Activated effector memory CD4-positive, alpha-beta T cell treated with Interleukin-2 at 50 U/mL for 16 hours (primary cell): ENCODE measurements at places on chromosomes 4 and X.

DNA sequence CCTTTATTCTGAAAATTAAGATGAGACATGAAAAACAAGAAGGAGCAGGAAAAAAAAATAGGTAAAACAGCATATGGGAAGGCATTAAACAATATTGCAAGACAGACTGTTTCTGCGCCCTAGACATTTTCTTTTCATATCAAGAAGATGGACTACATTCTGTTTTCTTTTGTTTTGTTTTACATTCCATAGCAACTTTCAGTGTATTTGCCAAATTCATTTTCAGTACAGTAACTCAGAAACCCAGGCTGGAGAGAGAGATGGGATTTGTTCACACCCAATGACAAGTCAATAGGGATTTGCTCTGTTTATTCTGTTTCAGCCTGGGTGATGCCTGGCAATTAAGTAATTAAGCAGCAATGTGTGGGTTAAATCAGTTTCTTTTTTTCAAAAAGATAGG lies 892.8 kb upstream of the DIAPH2 start:
- no peak for DNase-seq

DNA sequence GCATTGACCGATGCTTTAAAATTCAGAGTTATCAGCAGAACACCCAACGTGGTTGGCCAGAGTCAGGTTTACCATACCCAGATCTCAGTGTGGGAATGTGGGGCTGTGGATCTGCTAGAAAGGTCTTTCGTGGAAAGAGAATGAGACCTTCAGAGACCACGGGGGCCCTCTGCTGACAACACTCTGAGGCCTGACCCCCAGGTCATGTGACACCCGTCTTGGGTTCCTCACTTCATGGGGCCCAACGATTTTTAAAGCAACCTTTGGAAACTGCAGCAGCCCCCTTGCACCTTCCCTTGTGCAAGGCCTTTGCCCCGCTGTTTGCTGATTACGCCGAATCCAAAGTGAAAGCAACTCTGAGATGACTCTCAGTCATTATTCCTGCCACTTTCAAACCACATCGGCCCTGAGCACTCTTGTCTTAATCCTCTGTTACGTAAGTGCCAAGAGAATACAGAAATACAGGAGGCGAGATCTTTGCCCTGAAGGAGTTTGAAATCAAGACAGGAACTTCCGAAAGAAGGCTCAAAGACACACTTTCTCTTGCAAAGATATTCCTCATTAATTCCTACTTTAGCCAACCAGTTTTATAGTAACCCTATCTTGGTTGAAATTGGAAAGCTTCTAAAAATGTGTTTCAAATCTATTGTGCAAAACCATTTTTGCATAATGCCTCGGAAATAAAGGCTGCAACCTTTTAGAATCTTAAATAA lies 88.3 kb downstream of the EVC2 start:
- no peak for DNase-seq

GRCh38 chrX:132957211-132958090 lies 978 bp downstream of the HS6ST2 start:
- no peak for DNase-seq

DNA sequence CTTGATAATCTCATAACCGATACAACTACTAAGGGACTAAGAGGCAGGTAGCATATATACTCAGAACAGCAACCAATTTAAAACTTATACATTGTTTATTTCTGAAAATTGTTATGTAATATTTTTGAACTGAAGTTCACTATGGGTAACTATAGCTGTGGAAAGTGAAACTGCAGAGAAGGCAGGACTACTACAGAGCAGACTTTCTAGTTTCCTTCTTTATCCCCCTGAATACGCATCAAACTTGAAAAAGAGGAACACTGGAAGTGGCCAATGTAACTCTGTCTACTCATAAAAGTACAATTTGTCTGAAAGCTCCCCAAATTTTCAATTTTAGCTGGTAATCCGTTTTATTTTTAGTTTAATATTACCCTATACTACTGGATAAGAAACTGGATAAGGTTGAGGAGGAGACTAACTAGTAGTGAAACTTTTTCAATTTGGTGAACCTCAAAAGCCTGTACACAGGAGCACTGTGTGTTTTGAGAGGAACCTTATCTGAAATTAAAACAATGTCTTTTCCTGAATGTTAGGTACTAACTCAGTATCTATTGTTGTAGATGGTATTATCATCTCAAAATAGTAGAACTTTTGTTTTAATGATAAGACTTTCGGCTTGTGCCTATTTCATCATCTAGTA lies 225.8 kb downstream of the GABRG1 start:
- no peak for DNase-seq

- no peak for DNase-seq
Measured at GRCh38 chr4:112759313-112759712, 122.4 kb downstream of the LARP7 start.

DNA sequence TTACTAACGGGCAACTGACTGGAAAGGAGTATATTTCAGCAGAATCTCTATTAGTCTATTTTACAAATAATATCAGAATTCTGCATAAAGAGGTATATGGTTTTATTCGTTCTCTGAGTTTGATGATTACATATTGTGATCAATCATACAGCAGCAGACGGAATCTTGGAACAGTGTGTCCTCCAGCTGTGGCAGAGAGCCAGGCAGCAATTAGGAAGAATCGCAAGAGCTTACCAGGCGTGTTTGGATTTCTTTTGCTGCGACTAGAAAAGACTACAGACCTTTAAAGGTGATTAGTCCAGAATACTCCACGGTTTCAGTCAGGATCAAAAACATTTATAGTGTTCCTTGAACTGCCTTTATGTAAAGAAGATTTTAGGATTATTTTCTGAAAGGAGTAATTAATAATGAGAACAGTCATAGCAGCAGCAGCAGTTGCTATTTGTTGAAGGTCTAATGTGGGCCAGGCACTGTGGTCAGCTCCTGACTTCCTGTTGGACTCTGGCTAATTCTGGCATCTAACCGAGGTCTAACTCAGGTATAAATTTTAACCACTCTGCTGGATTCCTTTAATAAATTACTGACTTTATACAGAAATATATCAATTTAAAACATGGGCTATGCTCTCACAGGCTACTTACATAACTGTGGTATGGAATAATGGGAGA lies 225.3 kb upstream of the CXorf66 start:
- no peak for DNase-seq

- no peak for DNase-seq
Measured at GRCh38 chr4:185265942-185266341, 56.5 kb downstream of the SNX25 start.

GRCh38 chr4:52848254-52848653 lies 13.9 kb upstream of the RASL11B start:
- no peak for DNase-seq

DNA sequence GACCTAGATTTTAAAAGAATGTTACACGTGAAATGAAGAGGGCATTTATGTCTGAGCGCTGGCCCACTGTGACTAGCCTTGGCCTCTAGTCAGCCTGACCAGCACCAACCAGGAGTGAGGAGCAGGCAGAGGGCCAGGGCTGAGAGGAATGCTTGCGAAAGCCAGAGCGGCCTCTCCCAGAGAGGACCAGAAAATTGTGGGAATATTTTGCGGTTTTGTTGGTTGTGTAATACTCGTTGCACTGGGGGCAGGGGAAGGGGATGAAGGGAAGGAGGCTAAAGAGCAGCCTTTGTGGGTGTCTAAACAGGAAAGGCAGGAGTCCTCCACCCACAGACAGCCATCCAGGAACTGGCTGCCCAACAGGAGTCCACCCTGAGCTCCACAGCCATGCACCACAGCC lies 3.8 kb downstream of the GABRE start:
- no peak for DNase-seq

DNA sequence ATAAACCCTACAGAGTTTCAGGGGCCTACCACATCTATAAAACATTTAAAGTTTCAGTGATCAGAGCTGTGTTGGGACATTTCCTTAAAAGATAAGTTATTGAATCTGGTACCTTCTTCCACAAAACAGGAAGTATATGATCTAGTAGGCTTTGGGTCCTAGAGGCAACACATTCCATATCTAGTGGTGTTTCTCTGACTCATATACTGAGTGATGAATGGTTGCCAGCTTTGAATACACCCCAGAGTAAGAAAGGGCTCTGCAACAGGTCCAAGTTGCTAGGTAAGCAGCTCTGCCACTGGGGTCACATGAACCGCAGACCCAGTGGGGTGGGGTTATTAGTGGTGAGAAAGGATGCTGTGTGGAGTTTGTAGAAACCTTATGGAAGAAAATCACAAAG lies 32.4 kb upstream of the BLTP1 start:
- DNase-seq, result no peak

- DNase-seq, result no peak
Measured at GRCh38 chr4:41600243-41600912, 62.4 kb downstream of the LIMCH1 start.

DNA sequence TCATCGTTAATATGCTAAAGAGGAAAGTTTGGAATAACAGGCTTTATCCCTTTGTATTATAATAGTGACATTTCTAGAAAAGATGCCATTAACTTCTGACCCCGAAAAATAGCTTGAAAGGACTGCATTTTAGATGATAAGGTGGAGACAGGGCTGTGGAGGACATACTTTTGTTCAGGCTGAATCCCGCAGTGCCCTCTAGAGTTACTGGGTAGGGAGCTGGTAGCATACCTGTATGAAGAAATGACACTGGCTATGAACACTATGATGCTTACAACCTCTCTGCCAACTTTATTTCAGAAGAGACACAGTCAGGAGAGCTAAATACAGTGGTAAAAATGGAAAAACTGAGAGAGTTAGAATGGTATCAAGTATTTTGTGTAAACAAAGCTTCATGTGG lies 8.1 kb downstream of the IL1RAPL1 start:
- no peak for DNase-seq

DNA sequence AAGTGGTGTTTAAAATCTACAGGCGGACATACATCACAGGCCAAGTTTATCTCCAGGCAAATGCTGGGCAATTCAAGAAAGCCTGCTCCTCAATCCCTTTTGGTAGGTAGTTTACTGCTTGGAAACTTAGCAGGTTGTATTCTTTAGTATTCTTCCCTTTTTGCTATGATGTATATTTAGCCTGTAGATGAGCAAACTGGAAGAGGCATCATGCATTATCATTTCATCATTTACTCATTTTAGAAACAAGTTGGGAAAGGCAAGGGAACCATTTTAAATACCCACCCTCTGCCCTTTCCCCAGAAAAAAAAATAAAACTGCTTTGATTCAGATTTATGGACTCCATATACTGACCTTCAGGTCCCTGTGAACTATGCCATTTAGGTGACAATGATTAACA lies 213.2 kb downstream of the CAMK2D start:
- no peak for DNase-seq

- DNase-seq, result no peak
Measured at GRCh38 chr4:2843941-2844584, 419 bp downstream of the ADD1 start.

GRCh38 chr4:34091451-34091850 lies 2152.9 kb downstream of the ARAP2 start:
- no peak for DNase-seq

DNA sequence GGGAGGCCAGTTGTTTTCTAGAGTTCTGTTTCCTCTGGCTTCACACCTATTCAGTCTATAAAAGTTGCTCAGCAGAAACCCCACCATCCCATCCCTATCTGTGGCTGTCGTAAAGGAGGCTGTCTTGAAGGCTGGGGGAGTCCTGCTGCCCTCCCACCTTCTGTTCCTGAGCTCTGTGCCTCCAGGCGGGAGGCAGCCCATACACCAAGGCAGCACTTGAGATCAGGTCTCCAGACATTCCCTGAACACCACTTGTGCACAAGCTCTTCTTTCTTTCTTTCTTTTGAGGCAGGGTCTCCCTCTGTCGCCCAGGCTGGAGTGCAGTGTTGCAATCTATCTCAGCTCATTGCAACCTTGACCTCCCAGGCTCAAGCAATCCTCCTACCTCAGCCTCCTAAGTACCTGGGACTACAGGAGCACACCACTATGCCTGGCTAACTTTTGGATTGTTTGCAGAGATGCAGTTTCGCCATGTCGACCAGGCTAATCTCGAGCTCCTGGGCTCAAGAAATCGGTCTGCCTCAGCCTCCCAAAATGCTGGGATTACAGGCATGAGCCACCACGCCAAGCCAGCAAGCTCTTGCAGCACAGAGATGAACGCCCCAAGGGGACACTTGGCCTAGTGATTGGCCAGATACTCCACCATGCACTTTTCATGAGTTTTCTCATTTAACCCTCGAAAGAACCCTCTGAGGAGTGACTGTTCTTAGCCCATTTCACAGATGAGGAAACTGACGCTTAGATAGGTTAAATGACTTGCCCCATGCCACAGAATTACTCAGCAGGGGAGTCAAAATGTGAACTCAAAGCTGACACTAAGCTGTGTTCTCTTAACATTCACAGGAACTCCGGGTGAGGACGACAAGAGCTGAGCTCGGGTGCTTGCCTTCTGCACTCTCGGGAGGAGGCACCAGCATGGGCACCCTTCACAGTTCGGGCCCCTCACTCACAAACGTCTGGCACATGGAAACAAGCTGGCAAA lies 55.8 kb upstream of the ENPP6 start:
- no peak for DNase-seq

GRCh38 chr4:11565899-11566298 lies 137.2 kb upstream of the HS3ST1 start:
- DNase-seq, result no peak

GRCh38 chrX:150935467-150935866 lies 37.0 kb upstream of the CD99L2 start:
- DNase-seq, result no peak

GRCh38 chr4:95318483-95318882 lies 230.3 kb downstream of the UNC5C start:
- no peak for DNase-seq

DNA sequence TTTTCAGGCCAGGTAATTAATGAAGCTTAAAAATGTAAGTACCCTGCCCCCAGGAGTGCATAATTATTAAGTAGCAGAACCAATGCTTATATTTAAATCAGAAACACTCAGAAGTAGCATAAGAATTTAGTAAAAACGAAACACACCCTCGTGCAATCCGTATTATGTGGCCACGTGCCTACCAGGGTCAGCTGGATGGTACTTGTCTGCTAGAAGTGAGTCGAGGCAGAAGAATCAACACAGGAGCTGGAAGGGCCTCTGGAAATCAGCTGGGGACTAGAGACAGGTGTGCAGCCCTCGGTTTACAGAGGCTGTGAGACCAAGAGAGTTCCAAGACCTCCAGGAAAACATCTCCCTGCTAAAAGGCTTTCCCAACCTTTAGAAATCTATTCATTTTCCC lies 559 bp upstream of the FAM47E start:
- no peak for DNase-seq

DNA sequence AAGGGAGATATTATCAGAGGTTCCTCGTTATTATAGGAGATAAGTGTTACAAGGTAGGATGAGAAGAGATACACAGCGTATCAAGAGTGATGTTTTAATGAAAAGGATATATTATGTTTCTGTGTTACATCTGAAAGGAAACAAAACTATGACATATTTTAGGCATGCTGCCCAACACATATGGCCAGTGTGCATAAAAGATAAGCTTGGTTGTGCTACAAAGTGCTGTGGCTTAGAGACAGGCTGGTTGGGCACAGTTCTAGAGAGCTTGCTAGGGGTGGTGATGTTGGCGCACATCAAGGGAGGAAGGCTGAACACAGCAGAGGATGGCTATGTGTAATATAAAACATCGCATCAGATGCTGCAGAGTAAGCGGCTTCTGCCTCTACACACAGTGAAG lies 42.4 kb downstream of the TRAM1L1 start:
- no peak for DNase-seq

- DNase-seq, result no peak
Measured at GRCh38 chrX:131239057-131239456, 50.0 kb downstream of the IGSF1 start.

GRCh38 chrX:81874807-81875206 lies 672.9 kb downstream of the SH3BGRL start:
- DNase-seq, result no peak

- DNase-seq, result peak; percentile 58
Measured at GRCh38 chr4:40247350-40247749, 50.5 kb downstream of the RHOH start.

GRCh38 chr4:74754218-74754617 lies 40.1 kb downstream of the BTC start:
- no peak for DNase-seq
